ENCODE measurements at places on chromosomes 13 and 19. TPM values are rescaled to one million over a fixed set of nuclear protein-coding genes. Genes with fewer than 3 reads are reported as not detected.

NCCRP1 gene
- not detected for total RNA-seq

HIPK4 gene
- total RNA-seq, result 0.10 TPM

TMEM38A gene
- total RNA-seq, result 20.2 TPM

RNF17 gene
- not detected for total RNA-seq

SLC25A30 gene
- 57.9 TPM for total RNA-seq

MCEMP1 gene
- 1.7 TPM for total RNA-seq

ZNF154 gene
- 6.1 TPM for total RNA-seq

DNA sequence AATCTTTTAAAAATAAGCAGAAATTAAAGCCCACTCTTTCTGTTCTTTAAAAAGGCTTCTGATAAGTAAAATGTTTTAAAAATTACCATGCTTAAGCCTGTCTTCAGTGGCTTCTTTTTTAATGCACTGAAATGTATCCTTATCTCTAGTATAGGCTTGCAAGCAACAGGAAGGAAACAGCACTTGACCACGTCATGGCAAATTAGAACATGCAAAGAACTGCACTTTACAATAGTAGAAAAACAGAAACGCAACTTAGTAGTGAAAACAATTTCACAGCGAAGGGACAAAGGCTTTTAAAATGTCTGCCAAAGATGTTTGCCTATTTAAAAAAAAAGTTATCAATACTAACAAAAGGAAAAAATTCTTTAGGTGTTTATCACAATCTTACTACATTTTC is 36.3 kb downstream of the ELF1 start:
- peak; percentile 47 for DNase-seq

GRCh38 chr13:24233351-24233901 is 72.9 kb downstream of the SPATA13 start:
- DNase-seq, result no peak

- no peak for DNase-seq
Measured at GRCh38 chr19:53907690-53908089, 1.4 kb upstream of the CACNG7 start.

DNA sequence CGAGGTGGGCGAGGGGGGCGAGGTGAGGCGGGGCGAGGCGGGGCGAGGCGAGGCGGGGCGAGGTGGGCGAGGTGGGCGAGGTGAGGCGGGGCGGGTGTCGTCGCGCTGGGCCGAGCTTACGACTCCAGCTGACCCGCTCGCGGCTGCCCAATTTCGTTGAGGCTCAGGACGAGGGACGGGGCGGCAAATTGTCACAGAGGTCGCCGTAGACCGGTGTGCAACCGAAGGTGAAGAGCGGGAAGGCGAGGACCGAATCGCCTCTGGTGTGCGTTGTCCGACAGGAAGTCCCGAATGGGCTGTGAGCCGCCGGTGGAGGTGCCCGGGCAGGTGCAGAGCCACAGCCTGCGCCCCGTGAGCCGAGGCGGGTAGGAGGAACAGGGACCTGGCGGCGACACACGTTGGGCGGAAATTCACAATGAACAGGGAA is at the start of gene LACC1:
LACC1 (plus strand) TSS at position 150 of the 427 bp plus-strand sequence. CDS start 1,082 bp downstream, outside the sequence.
- DNase-seq, result peak; percentile 71

- DNase-seq, result no peak
Measured at GRCh38 chr13:24138911-24139310, 21.6 kb upstream of the SPATA13 start.

DNA sequence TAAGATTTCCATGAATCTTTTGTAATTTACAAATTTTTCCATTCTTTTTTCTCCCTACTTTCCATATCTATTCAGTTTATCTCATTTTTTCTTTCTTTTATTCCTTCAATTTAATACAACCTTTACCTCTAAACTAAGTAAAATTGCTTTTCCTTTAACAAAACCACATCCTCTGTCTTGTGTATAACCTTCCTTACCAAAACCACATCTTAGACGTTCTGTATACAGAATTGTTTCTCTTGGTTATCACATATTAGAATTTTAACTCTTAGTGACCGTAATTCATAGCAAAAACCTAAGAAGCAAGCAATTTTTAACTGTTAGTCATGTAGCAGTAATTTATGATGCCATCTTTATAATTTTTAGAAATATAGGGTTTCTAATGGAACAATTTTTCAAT is 15.0 kb downstream of the PPP5C start:
- DNase-seq, result no peak

DNA sequence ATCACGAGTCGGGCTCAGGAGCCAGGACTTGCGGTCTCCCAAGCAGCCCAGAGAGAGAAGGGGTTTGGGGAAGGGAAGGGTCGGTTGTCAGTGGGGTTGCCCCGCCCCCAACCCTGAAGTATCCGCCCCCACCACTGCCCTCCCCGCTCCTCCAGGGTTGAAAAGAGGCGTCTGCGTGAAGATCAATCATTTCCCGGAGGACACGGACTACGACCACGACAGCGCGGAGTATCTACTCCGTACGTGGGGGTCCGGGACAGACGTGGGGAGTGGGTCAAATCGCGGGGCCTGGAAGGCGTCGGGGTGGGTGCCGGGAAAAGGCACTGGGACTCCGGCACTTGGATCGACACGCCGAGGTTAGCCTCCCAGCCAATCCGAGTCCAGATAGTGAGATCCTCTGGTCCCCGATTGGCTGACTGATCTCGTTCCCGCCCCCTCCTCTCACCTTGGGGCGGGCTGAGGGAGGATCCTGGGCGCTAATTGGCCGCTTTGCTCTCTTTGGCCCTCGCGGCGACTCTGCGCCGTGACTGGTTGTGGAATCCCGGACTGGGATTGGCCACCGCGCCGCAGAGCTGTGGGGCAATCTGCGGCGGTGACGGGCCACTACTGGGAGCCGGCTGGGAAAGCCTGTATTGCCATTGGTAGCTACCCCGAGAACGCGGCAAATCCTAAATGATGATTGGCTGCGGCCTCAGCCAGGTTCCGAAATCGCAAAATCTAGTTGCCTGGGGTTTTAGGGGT is 13.3 kb upstream of the CACNG6 start:
- DNase-seq, result peak; percentile 74

GRCh38 chr19:1495799-1496713 is 5.1 kb downstream of the REEP6 start:
- no peak for DNase-seq

- no peak for DNase-seq
Measured at GRCh38 chr19:40641281-40641680, 40.1 kb downstream of the LTBP4 start.

- DNase-seq, result no peak
Measured at GRCh38 chr19:47848823-47849473, 10.1 kb upstream of the TPRX2 start.

DNA sequence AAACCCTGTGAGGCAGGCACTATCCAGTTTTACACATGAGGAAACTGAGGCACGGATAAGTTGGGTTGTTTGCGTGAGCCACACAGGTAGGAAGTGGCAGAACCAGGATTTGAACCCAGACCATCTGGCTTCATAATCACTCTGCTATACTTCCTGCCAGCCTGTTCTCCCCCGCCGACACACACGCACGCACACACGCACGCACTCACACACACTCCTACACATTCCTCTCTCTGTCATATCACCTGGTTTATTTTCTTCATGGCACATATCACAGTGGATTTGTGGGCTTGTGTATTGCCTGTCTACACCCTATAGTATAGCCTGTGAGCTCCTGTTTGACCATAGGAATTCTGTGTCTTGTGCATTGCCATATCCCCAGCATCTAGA is 140.0 kb downstream of the SIPA1L3 start:
- no peak for DNase-seq

- no peak for DNase-seq
Measured at GRCh38 chr19:33477781-33478180, 43.8 kb downstream of the PEPD start.
